ENCODE measurements at places on chromosomes 2 and 18. TPM values are rescaled to one million over a fixed set of nuclear protein-coding genes. Genes with fewer than 3 reads are reported as not detected.
A peak's percentile ranks its signal among the peaks of the same experiment; 100 is the strongest.

DNA sequence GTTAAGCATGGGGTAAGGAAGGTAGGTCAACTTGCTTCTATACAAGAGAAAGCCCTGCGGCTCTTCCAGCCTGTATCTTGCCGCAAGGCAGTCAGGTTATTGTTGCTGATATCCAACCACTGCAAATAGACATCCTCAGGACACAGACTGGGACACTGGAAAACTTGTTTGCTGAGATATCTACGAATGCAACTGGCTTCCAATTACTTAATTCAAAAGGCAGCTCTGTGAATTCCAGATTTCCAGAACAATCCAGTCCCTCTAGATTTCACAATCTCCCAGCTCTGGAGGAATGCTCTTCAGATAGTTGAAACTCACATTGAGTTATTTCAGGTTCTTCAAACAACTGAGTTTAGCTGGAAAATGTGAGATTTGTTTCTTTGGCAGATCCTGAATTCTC lies 34.6 kb upstream of the SP9 start:
- H3K36me3 ChIP-seq, result no peaks in the 10 kb centered on the region
- H3K27me3 ChIP-seq, result no peaks in the 10 kb centered on the region
- H3K27ac ChIP-seq, result no peak overlapping the region

- H3K4me3 ChIP-seq, result no peak overlapping the region
- H3K27me3 ChIP-seq, result no peaks in the 10 kb centered on the region
- no peak overlapping the region for H3K27ac ChIP-seq
- H3K36me3 ChIP-seq, result no peaks in the 10 kb centered on the region
- no peak for DNase-seq
- no peaks in the 10 kb centered on the region for H3K4me1 ChIP-seq
Measured at GRCh38 chr2:234175649-234176048, 125.1 kb downstream of the SPP2 start.

DNA sequence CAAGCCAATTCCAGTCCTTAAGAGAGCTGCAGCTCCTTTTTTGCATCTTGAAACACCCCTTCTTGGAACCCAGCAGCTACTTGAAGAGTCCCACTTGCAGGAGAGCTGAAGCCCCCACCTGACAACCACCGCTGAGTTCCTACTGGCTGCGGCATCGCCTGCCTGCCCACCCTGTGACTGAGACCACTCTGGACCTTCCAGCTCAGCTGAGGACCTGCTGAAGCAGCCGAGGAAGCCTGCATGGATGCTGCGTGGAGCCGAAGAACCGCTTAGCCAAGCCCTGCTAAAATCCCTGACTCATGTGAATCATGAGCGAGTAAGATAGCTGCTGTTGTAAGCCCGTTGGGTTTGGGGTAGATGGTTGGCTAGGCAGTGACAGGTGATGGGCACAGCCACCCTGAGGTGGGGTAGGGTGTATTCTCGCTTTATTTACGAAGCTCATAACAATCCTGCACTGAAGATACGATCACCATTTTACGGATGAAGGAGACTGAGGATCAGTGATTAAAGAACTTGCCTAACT lies 78.4 kb downstream of the INHBB start:
- no peaks in the 10 kb centered on the region for H3K36me3 ChIP-seq
- DNase-seq, result no peak
- no peaks in the 10 kb centered on the region for H3K27me3 ChIP-seq
- no peaks in the 10 kb centered on the region for H3K4me1 ChIP-seq

DNA sequence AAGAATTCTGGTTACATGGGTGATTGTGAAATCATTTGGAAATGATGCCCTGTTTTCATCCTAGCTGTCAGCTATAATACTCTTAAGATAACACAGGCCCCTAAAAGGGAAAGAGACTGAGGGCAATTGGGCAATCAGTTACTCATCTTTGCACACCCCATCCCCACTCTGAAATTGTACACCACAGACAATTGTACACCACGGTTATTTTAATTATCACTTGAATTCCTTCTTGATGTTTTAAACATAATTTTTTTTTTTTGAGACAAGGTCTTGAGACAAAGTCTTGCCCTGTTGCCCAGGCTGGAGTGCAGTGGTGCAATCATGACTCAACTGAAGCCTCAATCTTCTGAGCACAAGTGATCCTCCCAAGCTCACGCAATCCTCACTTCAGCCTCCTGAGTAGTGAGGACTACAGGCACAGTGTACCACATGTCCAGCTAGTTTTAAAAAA lies 862.4 kb upstream of the ACVR2A start:
- no peaks in the 10 kb centered on the region for H3K4me1 ChIP-seq
- no peaks in the 10 kb centered on the region for H3K27me3 ChIP-seq
- no peak overlapping the region for H3K27ac ChIP-seq

The VIT gene
- total RNA-seq, result 0.20 TPM

DNA sequence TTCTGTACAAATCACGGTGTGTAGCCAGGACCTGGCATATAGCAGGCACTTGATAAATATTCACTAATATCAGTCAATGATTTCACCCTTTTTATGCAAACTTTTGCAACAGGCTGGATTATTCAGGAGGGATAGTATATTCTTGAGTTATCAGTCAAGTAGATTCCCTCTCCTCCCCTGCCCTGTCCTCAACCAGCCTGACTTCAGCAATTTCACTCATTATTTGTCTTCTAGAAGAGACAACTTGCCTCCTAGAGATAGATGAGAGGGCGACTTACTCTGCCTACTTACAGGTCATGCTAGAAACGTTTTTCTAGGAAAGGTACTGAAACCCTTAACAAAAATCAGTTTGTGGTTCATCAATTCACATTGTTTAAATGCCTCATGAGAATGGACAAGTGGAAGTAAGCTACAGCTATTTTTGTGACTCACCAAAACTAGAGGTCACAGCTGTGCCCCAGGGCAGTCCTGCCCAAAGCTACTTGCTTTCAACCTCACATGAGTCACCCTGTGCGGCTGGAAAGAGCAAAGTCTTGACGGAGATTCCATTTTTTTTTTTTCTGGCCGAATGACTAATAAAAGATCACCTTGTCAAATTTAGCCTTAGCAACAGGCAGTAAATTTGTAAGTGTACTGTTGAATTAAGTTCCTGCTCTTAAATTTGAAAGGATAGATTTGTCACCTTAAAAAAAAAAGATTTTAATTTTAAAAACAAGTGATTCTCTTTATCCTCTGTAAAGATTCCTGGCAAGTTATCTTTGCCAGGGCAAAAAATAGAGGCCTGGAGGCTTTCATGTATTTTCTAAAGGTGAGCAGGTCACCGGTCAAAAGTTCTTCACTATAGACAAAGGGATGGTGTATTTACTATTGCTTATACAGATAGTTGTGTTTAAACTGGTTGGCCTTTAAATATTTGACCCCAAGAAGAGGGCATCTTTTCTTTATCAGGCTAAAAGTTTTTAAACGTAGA lies 109.0 kb upstream of the SLC35G4 start:
- no peaks in the 10 kb centered on the region for H3K36me3 ChIP-seq
- H3K27ac ChIP-seq, result no peak overlapping the region
- no peaks in the 10 kb centered on the region for H3K27me3 ChIP-seq
- no peak overlapping the region for H3K4me3 ChIP-seq
- DNase-seq, result no peak

DNA sequence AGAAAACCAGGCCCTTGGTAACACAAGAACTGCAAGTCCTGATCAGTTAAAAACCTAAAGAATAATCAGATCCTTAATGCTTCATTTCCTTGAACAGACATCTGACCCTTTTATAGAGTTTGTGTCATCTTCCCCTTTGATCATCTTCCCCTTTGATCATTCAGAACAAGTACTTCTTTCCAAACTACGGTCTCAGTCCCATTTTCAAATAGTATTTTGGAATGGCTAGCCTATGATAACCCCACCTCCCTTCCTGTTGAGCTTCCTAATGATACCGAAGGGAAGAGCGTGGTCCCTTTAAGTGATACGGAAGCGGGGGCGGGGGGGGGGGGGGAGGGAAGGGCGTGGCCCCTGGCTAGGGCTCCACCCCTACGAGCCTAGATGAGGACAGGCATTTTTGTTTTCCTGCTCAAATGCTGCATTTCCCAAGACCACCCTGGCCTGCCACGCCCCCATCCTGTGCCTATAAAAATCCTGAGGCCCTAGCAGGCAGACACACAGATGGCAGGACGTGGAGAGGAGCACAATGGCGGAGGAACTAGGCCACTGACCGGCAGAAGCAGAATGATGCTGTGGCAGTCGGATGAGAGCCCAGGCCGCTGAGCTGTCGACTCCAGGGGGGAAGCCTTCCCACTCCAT lies 24.1 kb upstream of the CHRNA1 start:
- H3K27ac ChIP-seq, result no peak overlapping the region
- no peak for DNase-seq
- H3K4me3 ChIP-seq, result no peak overlapping the region
- no peaks in the 10 kb centered on the region for H3K36me3 ChIP-seq
- H3K27me3 ChIP-seq, result no peaks in the 10 kb centered on the region

DNA sequence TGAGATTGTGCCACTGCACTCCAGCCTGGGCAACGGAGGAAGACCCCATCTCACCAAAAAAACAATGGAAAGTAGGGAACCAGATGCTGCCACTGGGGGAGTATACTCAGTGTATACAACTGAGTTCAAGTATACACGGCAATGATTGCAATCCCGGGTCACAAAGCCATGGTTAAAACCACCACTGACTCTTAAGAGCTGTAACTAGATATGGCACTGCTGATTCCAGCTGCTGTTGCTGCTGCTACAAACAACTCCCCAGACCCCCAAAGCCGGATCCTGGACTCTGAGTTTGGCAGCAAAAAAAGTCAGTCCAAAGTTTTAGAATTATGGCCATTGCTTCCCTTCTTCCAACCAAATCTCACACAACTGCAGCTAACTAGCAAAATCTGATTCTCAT lies 43.7 kb upstream of the COX7A2L start:
- H3K4me3 ChIP-seq, result no peak overlapping the region
- no peaks in the 10 kb centered on the region for H3K36me3 ChIP-seq
- H3K4me1 ChIP-seq, result no peaks in the 10 kb centered on the region
- no peak for DNase-seq
- H3K27ac ChIP-seq, result no peak overlapping the region

The PPIL3 gene
- total RNA-seq, result 32.8 TPM

DNA sequence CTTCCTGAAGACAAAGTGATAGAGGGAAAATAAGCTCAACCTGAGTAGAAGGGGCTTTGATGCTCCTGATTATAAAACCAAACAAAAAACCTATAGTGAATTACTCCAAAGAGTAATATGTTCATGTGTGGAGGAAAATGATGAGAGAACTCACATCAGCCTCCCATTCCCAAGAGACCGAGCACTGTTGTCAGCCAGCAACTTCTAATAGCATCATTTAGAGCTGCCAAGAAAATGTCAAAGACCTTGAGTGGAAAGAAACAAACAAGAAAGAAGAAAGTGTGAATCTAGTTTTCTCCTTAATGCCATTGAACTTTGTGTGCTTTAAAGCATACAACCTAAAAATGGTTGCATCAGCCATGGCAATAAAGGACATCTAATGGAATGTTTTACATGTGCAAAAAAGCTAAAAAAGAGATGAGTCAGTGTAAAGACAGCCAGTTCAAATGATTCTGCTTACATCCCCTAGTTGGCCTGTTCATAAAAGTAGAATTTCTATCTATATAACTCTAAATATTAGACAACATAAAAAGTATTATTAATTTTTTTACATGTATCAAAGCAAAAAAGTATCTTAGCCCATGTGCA lies 1066.2 kb downstream of the TDRD15 start:
- H3K4me1 ChIP-seq, result no peaks in the 10 kb centered on the region
- no peak overlapping the region for H3K4me3 ChIP-seq
- H3K27me3 ChIP-seq, result no peaks in the 10 kb centered on the region
- H3K36me3 ChIP-seq, result no peaks in the 10 kb centered on the region
- DNase-seq, result no peak
- no peak overlapping the region for H3K27ac ChIP-seq

The ALPP gene
- 0.11 TPM for total RNA-seq

The UGT1A10 gene
- 82.9 TPM for total RNA-seq

The SLC16A14 gene
- 5.3 TPM for total RNA-seq

The CRYGD gene
- not detected for total RNA-seq

GRCh38 chr2:69918401-69918800 lies 3.5 kb downstream of the MXD1 start:
- no peak for DNase-seq
- peaks cover 5% of the 10 kb centered on the region for H3K36me3 ChIP-seq
- no peaks in the 10 kb centered on the region for H3K27me3 ChIP-seq
- peak overlapping the region; percentile 65 for H3K27ac ChIP-seq
- H3K4me3 ChIP-seq, result no peak overlapping the region
- H3K4me1 ChIP-seq, result no peaks in the 10 kb centered on the region

GRCh38 chr2:205657579-205657978 lies 24.7 kb upstream of the NRP2 start:
- no peaks in the 10 kb centered on the region for H3K36me3 ChIP-seq
- H3K27ac ChIP-seq, result no peak overlapping the region
- H3K4me1 ChIP-seq, result no peaks in the 10 kb centered on the region
- no peak overlapping the region for H3K4me3 ChIP-seq
- no peaks in the 10 kb centered on the region for H3K27me3 ChIP-seq

The C18orf54 gene
- 6.1 TPM for total RNA-seq

- peak overlapping the region; percentile 2 for H3K27ac ChIP-seq
- peak; percentile 41 for DNase-seq
- no peak overlapping the region for H3K4me3 ChIP-seq
Measured at GRCh38 chr2:117958186-117958585, 55.7 kb downstream of the CCDC93 start.

DNA sequence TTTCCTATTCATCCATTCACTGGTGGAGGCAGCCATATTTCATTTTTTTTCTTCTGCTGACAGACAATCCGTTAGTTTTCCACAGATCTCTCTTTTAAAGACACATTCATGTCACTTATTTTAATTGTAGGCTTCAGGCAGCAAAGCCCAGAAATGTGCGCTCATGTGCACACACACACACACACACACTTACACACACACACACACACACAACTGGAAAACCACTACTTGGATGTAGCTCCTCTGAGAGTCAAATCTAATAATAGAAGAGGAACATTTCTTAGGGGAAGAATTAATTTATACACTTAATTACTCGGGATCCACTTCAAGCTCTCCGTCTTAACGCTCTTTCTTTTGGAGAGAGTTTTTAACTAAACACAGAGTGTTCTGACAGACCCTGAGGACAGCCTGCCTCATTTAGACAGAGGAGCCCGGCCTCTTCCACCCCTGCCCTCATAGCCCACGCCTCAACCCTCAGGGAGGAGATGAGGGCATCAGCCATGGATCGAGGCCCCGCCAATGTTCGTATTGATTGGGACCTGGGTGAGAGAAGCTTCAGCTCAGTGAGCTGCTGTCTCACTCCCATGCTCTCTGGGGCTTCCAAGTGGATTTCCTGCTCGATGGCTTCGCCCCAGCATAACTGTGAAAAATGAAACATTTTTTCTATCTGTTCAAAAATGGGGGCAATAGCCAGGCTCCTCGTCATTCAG lies 261.4 kb upstream of the SKOR2 start:
- no peaks in the 10 kb centered on the region for H3K36me3 ChIP-seq
- H3K4me3 ChIP-seq, result no peak overlapping the region
- H3K4me1 ChIP-seq, result no peaks in the 10 kb centered on the region
- DNase-seq, result no peak
- no peak overlapping the region for H3K27ac ChIP-seq
- no peaks in the 10 kb centered on the region for H3K27me3 ChIP-seq

The HS1BP3 gene
- 21.2 TPM for total RNA-seq

The TMEM200C gene
- 0.12 TPM for total RNA-seq

The IL1A gene
- 0.45 TPM for total RNA-seq

- peaks cover 4% of the 10 kb centered on the region for H3K4me1 ChIP-seq
- H3K4me3 ChIP-seq, result no peak overlapping the region
- H3K27ac ChIP-seq, result peak overlapping the region; percentile 30
- DNase-seq, result peak; percentile 91
Measured at GRCh38 chr2:48715042-48715899, 40.3 kb downstream of the LHCGR start.

- no peaks in the 10 kb centered on the region for H3K4me1 ChIP-seq
- H3K27me3 ChIP-seq, result no peaks in the 10 kb centered on the region
- no peak overlapping the region for H3K4me3 ChIP-seq
- H3K36me3 ChIP-seq, result no peaks in the 10 kb centered on the region
- no peak for DNase-seq
- no peak overlapping the region for H3K27ac ChIP-seq
Measured at GRCh38 chr2:233882353-233882752, 14.2 kb upstream of the MSL3B start.
